ENCODE measurements at places on chromosomes 12 and 14.

DNA sequence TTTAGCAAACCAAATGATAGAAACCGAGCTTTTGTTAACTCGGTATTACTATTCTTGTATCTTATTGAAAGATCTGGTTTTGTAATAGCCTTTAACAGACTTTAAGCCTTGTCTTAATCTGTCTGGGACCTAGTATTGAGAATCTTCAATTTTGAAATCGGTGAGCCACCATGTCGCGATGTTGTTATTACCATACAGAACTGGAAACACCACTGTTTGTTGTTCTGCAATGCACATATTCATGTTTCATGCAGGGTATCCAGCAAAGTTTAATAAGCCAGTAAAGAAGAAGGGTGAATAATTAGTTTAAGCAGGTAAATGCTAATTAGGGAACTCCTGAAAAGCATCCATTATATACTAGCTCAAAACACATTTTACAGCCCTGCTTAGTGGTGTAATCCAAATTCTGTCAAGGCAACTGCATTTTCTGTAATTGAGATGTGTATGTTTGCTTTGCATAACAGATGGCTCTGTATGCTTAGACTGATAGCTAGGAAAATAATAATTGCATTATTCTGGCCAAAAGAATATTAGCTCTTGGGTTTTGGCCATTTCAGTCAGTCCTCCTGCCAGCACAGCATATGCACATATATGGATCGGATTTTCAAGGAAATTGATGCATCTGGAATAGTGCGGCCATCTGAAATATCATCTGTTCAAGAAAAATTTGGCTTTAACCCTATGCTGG is 389.2 kb downstream of the EGLN3 start:
- DNase-seq: no peak

DNA sequence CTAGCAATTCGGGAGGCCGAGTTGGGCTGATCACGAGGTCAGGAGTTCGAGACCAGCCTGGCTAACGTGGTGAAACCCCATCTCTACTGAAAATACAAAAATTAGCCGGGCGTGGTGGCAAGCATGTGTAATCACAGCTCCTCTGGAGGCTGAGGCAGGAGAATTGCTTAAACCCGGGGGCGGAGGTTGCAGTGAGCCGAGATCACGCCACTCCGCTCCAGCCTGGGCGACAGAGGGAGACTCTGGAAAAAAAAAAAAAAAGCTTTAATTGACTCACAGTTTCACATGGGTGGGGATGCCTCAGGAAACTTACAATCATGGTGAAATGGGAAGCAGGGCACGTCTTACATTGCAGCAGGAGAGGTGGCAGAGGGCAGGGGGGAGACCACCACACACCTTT is 30.6 kb upstream of the SLC2A3 start:
- no peak for DNase-seq

DNA sequence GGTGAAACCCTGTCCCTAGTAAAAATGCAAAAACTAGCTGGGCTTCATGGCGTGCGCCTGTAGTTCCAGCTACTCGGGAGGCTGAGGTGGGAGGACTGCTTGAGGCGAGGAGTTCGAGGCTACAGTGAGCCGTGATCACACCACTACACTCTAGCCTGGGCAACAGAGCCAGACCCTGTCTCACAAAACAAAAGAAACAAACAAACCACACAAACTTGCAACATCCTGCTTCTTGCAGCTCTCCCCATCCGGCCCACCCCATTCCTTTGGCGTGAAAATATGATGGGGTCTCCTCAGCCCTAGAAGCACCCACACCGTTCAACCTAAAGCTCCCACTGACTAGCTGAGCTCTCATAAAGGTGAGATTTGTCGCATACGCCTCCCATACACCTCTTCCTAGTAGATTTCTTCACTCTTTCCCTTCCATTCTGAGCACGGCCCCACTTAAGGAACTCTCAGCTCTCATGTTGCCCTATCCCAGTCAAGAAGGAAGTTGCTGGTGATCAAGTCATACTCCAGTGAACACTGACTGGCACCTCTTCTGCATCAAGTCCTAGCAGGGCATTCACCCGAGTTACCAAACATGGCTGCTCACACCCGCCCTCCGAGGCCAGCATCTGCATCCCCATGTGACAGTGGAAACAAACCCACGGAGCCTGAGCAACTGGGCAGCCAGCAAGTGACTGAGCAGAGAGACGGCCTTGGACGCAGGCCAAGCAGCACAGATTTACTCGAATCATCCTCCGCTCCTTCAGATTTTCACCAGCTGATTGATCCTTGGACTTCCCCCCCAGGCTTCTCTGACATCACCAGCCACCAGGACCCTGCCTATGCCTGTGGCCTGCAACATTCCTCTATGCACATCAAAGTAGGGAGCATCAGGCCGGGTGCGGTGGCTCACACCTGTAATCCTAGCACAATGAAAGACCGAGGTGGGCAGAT is 18.9 kb upstream of the CD27 start:
- DNase-seq: no peak

- no peak for DNase-seq
Observed at GRCh38 chr12:63867053-63867452, 22.6 kb downstream of the SRGAP1 start.

DNA sequence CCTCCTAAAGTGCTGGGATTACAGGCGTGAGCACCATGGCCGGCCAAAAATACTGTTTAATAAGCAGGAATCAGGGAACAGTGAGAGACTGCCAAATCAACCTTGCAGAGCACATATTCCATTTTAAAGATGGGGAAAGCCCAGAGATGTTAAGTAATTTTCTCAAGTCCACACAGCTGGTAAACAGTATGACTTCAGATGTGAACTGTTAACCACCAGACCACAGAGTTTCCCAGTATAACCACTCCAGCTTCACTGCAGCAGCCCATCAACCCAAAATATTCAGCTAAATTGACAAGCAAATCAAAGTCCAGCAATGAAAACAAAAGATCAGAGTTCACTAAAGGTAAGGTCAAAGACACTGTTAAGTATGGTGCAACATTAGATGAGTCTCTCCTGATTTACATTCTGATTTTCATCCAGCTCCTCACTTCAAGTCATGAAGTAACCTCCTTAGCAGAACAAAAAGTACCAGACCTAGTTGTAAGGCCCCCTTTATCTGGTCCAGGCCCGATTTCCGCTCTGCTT is 82.1 kb downstream of the TRAFD1 start:
- DNase-seq: no peak
